Psoas muscle (tissue), 8 donors: ENCODE measurements at places on chromosomes 16 and 17. TPM values are rescaled to one million over a fixed set of nuclear protein-coding genes. Genes with fewer than 3 reads are reported as not detected.

- DNase-seq: no peak
These were observed 47.6 kb downstream of the CPD start for GRCh38 chr17:30426292-30426691.

- no peak for DNase-seq
These were observed 6.7 kb downstream of the CAMTA2 start for GRCh38 chr17:4980644-4981216.

DNA sequence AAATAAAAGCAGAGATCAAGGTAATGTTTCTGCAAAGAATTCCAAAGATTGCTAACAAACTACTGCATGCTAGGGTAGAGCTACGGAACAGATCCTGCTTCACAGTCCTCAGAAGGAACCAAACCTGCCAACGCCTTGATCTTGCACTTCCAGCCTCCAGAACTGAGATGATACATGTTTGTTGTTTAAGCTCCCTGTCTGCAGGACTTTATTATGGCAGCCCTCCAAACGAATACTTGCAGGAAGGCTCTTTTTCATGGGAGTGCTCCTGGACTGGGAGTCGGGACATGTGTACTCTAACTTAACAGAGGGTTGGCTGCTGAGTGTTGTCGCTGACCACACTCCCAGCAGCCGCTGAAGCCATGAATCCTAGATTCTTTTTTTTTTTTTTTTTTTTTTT lies 808.8 kb upstream of the EEF2KMT start:
- no peak for DNase-seq

DNA sequence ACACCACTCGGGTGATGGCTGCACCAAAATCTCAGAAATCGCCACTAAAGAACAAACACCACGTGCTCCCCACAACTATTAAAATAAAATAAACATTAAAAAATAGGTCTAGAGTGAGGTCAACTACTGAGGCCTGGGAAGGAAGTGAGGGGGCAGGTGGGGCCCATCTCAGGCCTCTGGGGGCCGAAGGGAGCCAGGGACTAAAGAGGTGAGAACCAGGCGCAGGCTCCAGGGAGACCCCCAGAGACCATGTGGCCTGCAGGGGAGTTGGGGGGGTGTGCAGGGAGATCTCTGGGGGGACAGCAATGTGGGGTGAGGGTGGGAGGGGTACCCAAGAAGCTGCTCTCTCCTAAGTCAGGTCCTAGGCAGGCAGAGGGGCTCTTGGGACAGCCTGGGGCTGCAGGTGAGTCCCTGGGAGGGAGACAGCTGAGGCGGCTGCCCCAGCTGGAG lies 111.3 kb upstream of the SMURF2 start:
- no peak for DNase-seq

DNA sequence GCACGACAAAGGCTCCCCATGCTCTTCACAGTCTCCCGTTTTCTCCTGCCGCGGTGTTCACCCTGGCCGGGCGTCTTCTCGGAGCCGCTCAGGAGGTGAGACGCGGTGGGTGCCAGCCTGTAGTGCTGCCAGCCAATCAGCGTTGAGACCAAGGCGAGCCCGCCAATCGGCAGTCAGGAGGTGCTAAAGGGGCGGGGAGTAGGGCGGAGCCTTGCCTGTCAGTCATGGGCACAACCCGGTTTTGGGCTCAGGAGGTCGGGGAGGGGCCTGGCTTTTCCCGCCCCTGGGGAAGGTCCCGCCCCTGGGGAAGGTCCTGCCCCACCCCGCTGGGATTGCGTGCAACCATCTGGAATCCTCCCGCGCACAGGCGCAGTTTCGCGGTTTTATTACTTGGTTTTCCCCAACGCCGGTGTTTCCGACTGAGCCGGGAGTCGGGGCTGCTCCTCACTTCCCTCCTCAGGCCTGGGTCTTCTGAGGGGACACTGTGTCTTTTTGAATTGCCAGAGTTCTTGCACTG lies at the start of gene PRDM7:
PRDM7 (minus strand) TSS at position 92 of the 517 bp plus-strand sequence. CDS start 1,421 bp downstream, outside the sequence.
- DNase-seq: peak; percentile 98

DNA sequence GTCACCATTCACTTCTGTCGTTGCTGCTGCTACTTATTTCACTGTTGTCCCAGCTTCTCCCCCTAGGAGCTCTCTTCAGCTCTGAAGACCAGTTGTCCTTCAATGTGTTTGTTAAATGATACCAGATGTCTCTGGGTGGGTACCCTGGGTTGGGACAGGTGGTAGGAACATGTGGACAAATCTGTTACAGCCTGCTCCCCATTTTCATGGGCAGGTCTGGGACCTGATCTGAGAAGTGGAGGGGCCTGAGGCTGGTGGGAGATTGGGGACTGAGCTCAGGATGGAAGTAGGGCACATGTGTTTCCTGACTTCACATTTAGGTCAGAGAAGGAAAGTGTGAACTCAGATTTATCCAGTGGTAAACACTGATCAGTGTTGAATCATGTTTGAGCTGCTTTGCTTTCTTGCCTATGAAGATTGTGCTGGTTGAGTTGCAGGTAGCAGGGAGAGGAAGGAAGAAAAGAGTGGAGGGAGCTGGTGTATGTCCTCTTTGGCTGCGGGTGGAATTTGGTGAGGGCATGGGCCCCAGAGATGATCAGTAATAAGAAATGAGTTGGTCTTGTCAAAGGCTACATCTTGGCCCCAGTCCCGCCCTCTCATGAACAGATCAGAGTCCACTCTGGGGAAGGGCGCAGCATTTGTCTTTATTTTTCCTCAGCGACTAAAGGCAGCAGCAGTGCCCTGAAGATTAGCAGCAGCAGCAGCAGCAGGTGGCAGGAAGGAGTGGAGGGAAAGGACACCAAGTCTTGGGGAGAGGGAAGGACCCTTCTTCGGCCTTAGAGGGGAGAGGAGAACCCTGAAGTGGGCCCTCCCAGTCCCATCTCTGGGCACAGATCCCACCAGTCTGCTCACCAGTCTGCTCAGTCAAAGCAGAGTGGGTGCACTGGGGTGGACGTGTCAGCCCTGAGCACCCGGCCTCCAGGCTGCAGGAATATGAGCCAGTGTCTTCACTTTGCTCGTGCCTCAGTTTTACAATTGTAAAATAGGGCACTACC lies 6.1 kb upstream of the EFTUD2 start:
- DNase-seq: no peak

DNA sequence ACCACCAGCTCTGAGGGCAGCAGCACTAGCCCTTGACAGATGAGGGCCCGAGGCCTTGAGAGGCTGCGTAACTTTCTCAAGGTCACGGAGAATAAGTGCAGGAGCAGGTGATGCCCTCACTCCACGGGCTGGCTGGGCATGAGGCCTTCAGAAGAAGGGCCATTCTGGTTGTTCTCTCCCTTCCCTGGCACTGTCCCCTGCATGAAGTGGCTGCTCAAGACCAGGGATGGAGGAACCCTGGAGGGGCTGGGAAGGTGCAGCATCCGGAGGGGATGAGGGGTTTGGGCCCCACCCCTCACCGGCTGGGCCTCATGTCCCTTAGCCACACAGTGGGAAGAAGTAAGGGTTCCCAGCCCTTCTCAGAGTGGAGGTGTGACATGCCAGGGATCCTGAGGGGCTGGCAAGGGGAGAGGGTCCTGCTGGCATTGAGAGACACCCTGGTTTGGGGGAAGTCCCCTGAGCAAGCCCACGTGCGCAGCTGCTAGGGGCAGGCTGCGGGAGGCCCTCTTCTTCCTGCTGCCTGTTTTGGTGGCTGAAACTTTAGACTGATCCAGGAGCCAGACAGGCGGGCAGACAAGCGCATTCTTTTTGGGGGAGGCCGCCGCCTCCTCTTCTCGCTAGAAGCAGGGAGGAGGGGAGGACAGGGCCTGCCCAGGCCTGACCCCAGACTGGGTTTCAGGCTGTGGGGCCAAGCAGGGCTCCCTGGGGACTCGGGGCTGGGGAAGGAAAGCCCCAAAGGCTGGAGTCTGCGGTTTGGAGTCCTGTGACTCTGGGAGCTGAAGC lies 74.0 kb downstream of the N4BP1 start:
- peak; percentile 84 for DNase-seq

GRCh38 chr16:81071805-81072204 lies 5.2 kb downstream of the C16orf46 start:
- DNase-seq: no peak

DNA sequence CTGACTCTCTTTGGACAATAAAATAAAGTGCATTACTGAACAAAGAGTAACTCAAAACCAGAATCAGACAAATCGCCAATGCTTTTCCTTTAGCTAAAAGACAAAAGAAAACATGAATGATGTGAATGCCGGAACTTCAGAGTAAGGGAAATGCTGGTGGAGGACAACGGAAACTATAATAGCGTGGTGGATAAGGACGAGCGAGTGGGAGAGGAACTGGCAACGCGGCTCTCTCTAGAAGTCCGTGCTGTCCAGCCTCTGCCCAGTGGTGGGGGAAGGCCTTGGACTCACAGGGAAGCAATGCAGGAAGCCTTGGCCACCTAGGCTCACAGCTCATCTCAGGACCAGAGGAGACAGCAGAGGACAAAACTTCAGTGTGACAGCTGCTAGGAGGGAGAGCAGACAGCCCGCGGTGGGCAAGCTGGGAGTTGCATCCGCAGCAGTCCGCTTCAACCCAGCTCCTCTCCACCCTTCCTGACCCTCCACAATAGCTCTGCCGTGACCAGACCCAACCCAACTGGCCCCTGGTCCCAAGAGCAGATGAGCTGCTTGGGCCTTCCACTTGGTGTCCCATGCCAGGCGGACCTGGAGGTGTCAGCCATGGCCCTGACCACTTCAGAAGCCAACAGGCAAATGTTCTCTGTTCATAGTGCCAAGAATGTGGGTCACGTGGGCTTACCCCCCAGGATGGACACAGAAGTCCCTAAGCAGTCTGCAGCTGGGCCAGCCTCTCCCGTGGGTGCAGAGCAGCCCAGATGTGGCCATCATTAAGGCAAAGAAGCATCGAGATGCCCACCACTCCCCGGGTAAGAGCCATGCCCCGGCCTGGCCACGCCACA lies 5.3 kb upstream of the FAAP100 start:
- DNase-seq: no peak

PRRT2 gene
- 0.22 TPM for total RNA-seq

GRCh38 chr17:2070241-2071023 lies 15.5 kb downstream of the HIC1 start:
- no peak for DNase-seq

DNA sequence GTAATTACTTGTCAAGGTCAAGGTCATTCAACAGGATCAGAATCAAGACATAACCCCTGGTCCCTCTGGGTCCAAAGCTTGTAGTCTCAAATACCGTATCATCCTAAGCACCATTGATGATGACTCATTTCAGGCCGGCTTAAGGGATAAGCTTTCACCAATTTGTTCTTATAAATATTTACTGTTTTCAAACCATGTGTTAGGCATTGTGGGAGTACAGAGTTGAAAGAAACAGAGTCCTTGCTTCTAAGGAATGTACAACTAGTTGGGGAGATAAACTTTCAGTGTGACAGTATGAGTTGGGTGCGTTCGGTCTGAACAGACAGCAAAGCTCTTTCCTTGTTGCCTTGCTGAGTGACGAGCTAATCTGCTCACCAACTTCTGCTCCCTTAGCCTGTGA lies 183.5 kb upstream of the MAF start:
- no peak for DNase-seq

HOXB1 gene
- not detected for total RNA-seq

DNA sequence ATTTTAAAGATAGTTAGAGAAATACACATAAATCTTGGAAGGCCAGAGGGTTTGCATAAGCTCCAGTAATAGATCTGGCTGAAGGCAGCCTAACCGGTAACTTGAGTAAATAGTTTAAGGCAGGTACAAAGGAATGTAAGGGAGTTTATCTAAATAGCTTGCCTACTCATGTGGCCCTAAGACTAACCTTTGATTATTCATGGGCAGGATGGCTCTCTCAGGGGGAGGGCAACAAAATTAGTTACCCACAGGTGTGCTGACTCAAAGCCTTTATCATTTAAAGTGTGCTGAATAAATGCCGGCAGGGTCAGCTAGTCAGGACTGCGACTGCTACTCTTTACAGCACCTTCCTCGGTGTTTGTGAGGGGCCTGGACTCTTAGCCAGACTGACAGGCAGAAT lies 761.3 kb upstream of the KIF2B start:
- no peak for DNase-seq

TMEM114 gene
- not detected for total RNA-seq

ENO3 gene
- 3,238 TPM for total RNA-seq

DNA sequence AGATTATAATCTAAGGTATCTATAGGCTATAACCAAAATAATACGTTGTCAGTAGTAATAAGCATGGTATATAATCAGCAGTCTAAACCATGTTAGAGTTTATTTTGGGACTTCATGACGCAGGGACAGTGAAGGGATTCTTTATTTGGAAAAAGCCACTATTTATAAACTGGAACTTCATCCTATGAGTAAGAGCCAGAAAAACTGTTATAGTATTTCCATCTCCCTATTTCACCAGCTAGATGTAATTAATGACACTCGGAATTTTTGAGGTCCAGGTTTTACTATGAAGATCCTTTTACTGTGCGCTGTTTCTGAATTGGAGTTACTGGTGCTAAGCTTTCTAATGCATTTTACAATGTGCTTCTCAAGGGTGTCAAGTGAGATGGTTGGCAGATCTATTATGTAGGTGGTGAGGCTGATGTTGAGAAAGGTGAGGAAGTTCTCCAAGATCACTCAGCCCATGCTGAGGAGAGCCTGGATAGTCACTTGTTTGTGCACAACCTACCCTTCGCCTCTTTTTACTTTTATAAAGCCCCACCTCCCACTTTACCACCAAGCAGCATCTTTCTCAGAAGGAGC lies 149.3 kb downstream of the MSI2 start:
- no peak for DNase-seq

APOH gene
- not detected for total RNA-seq

DNA sequence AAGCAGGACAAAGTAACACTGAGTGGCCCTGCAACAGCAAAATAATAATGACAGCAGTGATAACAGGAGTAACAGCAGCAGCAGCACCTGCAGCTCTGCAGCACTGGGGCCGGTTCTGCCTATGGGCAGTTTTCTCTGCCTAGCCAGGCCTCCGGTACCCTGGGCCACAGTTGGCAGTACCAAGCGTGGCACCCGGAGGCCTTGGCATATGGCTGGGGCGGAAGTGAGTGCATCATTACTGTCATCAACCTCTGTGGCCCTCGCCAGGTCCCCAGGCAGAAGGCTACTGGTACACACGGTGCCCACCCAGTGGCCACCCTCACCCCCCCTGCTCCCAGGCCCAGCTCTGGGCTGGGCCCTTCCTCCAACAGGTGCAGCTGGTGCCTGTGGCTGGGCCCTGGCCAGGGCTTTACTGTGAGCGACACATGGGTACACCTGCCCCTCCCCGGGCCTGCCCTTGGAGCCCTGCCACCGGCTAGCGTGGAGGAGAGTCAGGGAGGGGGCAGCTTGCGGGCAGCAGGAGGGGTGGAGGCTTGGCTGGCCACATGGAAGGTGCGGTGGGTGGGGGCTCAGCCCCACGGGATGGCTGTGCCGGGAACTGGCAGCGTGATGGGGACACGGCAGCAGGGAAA lies 3.0 kb downstream of the KCNJ12 start:
- DNase-seq: peak; percentile 82

- no peak for DNase-seq
These were observed 120.7 kb upstream of the MAF start for GRCh38 chr16:79721270-79721669.
